ENCODE measurements at places on chromosomes 4 and X.
A peak's percentile ranks its signal among the peaks of the same experiment; 100 is the strongest.

- peak; percentile 29 for DNase-seq
Observed at GRCh38 chr4:184448821-184449220, 25.5 kb downstream of the IRF2 start.

DNA sequence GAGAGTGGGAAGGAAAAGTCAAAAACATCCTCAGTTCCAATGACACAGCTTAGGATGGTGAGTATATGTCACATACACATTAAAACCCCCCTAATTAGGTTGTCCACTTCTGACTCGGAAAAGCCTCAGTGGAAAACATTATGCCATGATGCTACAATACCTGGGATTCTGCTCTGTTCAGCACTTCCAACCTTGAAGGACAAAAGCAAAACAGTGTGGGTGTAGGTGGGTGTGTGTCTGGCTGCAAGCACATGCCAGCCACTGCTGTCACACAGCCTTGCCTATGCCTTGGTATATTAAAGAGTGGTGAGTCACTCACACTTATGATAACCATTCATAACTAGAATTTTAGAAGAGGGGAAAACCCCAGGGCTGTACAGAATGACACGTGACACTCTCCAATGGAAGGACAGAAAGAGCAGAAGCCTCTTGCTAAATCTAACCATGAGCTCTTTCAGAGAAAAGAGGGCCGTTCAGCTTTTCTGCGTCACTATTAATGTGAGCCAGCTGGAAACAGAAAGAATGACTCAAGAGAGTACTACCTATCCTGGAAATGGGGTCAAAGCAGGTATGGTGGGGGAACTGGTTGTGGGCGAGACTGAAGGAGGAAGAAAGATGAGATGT lies 159.6 kb downstream of the TET2 start:
- no peak for DNase-seq

- no peak for DNase-seq
Observed at GRCh38 chrX:16444353-16444752, 205.6 kb upstream of the S100G start.

DNA sequence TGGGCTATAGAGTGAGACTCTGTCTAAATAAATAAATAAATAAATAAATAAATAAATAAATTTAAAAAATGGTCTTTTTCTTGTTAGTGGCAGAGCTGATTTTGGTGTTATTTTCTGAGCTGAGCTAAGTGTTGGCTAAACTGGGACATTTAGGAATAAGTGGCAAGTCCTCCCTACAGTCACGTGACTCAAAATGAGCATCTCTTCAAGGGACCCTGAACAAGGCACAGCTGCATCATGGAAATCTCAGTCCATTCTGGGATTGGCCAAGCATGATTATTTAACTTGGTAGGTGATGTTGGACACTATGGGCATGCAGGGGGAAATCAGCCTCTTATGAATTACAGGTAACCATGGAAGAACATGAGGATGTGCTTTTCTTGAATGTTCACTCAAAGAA lies 42.0 kb downstream of the HAND2 start:
- DNase-seq: no peak

GRCh38 chrX:139388254-139388653 lies 142.3 kb upstream of the F9 start:
- DNase-seq: no peak

DNA sequence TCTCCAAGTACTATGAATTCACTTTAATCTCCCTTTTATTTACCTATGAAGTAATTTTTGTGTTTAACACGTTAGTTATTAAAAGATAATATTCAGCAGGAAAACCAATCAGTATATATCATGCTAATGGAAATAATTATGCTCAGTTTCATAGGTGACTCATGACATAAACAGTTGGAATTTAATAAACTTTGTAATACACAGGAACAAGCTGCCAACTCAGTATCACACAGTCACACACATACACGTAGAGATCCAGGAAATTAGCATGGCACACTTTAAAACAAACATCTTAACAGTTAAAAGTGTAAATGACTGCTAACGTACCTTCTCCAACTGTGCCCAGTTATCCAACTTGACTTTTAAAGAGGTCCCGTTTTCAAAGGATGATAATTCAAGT lies 2.3 kb downstream of the SPATA4 start:
- DNase-seq: no peak

DNA sequence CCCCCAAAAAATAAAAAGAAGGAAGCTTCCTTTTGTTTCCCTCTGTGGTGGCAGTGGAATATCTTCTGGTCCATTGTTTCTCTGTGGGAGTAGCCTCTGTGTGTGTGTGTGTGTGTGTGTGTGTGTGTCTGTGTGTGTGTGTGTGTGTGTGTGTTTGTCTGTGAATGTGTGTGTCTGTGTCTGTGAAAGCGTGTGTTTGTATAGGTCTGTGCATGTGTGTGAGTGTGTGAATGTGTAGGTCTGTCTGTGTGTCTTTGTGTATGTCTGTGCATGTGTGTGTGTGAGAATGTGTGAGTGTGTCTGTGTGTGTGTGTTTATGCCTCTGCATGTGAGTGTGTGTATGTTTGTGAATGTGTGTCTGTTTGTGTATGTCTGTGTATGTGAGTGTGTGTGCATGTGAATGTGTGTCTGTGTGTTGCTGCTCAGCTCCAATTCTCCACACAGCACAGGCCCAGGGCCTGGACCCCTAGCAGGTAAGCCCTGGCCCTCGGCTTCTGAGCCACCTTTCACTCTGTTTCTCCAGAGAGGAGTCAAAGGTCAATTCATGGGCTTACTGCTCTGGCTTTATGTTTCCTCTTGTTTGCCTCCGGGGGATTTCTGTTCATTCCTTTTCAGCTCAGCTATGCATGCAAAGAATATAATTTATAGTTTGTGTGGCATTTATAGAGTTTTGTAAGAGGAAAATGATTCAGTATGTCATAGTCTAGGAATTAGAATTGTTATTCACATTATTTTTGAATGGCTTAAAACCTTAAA lies 89.8 kb downstream of the UCHL1 start:
- no peak for DNase-seq

- no peak for DNase-seq
Observed at GRCh38 chr4:180637616-180638015, 1605.6 kb upstream of the TENM3 start.

Data from CD4-positive, alpha-beta T cell treated with Interleukin-15 for 1 hour (primary cell).